Putamen (tissue), 1 donor: ENCODE measurements at places on chromosomes 16 and 17.

GRCh38 chr16:4376893-4377572 lies 5.4 kb downstream of the VASN start:
- DNase-seq = no peak

GRCh38 chr16:407253-407652 lies 5.6 kb downstream of the DECR2 start:
- no peak for DNase-seq

DNA sequence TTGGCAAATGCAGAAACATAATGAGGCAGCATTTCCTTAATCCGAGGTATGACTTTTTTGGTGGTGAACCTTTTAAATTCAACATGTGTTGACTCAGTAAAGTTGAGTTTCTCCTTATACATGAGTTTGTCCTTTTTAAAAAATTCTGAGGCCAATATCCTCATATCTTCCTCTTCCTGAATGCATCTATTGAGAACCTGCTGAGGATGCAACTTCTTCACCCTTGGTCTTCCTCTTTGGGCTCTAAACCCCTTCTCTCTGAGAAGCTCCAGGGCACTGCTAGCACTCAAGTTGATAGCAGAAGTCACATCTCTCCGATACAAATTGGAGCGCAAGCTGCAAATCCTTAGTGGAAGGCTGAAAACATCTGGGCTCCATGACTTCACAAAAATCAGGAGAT lies 3.3 kb downstream of the SLFN14 start:
- no peak for DNase-seq

DNA sequence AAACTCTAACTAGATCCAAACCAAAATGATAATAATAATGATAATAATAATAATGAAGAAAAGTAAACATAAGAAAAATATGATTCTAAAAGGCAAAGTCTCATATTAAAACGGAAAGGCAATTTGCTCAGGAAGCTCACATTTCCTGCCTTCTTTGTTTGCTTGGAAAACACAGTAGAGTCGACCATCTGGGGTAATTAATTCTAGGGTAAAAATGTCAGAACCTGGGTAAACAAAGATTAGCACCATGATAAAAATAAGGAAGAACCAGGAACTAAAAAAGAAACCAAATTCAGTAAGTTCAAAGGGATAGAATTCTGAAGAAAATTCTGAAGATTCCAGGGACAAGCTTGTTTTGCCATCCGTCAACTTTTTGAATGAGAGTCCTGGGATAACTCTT lies 16.2 kb downstream of the KRABD2 start:
- DNase-seq = no peak

GRCh38 chr17:604765-605164 lies 109.9 kb downstream of the VPS53 start:
- DNase-seq = no peak

GRCh38 chr17:27353033-27353460 lies 59.1 kb downstream of the WSB1 start:
- DNase-seq = no peak

DNA sequence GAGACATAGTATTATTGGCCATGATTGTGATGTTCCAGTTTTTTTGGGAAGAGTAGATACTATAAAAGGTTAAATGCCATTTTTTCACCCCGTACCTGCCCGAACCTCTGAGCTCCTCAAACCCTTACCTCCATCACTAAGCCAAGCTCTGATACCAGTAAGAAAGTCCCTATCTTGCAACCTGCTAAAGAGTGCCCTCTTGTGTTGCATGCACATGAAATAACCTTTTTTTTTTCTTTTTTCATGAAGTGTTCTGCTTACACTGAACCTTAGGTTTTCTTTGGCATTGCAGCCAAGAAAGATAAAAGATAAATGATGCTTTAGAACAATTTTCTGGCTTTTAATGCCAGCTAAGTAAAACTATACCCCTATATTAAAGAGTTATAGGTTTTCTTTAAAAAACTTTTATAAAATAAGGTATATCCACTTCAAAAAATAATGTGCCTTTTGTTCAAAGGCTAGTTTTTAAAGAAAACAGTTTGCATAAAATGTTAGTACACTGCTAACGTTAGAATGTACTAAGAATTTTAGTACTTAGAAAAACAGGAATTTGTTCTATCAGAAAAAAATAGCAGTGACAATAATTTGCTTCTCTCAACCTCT lies 295.3 kb upstream of the PMFBP1 start:
- DNase-seq = peak; percentile 71

- no peak for DNase-seq
These were observed 64.4 kb downstream of the METRNL start for GRCh38 chr17:83143817-83144231.

- no peak for DNase-seq
These were observed 18.6 kb downstream of the IGFBP4 start for GRCh38 chr17:40461732-40462342.

DNA sequence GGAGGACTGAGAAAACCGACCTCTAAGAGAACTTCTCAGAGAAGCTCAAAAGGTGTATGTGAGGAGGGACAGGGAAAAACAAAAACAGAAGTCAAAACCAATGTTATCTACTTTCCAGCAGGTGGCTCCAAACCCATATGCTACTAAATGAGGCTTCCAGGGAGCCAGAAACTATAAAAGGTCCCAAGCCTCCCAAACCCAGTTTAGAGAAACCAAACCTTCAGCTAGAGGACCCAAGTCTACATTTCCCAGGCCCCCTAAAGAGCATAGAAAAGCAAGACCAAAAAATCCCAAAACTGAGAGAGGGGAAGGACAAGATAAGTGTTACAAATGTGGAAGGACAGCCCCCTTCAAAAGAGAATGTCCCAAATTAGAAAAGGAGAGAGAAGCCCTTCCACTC lies 3.7 kb downstream of the HPR start:
- peak; percentile 52 for DNase-seq

DNA sequence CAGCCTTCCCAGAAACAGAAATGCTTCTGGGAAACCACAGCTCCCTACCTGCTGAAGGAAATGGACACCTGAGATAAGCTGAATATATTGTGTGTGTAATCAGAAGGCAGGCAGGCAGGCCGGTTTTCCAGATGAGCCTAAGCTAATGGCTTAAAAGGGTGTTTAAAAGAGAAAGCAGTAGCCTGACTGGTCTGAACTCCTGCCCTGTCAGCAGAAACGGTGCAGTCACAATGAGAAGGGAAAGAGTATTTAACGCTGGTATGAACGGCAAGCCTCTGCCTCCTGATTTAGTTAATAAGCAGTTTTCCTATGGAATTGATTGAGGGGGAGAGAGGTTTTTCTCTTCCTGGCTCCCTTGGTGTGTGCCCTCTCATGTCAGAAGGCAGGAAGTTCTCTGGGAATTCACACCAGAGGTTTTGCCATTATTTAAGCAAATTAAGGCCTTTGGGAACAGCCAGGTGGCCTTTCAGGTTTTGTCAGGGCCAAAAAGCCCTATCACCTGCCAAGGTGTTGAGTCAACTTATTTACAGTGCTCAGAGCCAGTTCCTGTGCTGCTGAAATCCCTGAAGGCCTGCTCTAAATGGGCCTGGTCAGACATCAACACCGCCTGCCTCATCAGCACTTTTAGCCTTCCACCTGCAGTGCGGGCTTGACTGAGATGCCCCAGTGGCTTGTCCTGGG lies 41.6 kb downstream of the CDH1 start:
- no peak for DNase-seq

DNA sequence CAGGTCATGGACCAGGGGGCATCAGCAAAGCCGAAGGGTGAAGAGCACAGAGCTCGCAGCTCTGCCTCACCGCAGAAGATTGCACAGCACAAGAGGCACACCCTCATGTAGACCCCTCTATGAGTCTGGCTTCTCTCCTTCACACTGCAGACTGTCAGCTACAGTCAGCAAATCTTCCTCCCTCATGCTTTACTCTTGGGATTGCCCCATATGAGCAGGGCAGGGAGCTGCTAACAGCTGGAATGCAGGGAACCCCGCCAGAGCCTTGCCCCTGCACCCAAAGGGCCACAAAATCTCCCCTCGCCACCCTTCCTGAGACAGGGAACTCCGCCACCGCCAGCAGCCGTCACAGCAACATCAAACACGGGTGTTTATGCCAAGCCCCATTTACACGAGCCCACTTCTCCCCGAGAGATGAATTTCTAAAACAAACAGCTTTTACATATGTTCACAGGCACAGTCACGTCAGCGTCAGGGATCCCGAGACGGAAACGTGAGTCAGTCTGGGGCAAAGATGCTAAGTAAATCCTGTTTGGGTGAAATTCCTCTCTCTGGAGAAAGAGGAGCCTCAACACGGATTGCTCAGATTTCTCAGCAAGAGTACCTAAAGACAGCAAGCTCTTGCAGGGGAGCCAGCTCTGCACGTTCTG lies 121.9 kb downstream of the CDYL2 start:
- no peak for DNase-seq

- no peak for DNase-seq
These were observed 392.0 kb upstream of the DYNLRB2 start for GRCh38 chr16:80148826-80149225.
